ENCODE measurements at places on chromosomes 5 and 9.

GRCh38 chr9:34123682-34124081 is 2.8 kb downstream of the DCAF12 start:
- DNase-seq = no peak

DNA sequence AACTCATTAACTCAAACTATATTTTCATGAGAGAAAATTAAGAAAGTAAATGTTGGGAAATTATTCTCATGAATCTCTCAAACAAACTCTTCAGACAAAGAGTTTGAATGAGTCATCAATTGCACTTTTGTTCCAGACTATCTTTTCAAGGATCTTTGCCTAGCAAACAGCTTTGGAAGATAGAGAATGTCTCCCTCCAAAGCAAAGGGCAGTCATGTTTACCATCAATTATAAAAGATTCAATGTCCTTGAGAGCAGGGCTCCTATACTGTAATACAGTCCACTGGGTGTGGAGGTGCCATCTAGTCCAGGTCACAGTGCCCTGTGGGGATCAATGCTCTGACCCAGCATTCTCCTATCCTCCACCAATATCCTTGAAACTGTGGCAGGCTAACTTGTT is 1429.3 kb downstream of the EFNA5 start:
- DNase-seq = no peak

DNA sequence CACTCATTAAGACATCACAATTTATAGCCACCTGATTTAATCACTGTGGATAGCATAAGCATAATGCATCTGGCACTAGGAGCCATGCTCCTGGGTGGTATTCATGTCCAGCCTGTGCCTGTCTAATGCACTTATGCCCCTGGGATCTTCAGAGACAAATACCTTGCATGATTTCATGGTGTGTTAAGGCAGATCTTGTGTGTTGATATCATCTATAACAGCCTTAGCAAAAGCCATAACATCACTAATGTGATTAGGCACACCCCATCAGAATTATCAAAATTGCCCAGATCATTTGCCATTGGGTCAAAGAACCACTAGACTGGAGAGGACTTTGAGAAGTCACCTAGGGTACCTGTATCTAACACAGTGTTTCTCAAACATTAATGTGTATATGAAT is 43.7 kb upstream of the SELENOP start:
- DNase-seq = no peak

- DNase-seq = no peak
Measured at GRCh38 chr9:76610011-76610352, 151.0 kb downstream of the GCNT1 start.

GRCh38 chr5:113984928-113985327 is 376.9 kb upstream of the KCNN2 start:
- no peak for DNase-seq

- no peak for DNase-seq
Measured at GRCh38 chr9:5188060-5188984, 2.9 kb upstream of the INSL6 start.

GRCh38 chr5:109826426-109826825 is 136.7 kb downstream of the MAN2A1 start:
- no peak for DNase-seq

- DNase-seq = no peak
Measured at GRCh38 chr9:105475302-105475701, 27.5 kb downstream of the FSD1L start.

- DNase-seq = no peak
Measured at GRCh38 chr9:36935332-36935731, 98.7 kb downstream of the PAX5 start.

DNA sequence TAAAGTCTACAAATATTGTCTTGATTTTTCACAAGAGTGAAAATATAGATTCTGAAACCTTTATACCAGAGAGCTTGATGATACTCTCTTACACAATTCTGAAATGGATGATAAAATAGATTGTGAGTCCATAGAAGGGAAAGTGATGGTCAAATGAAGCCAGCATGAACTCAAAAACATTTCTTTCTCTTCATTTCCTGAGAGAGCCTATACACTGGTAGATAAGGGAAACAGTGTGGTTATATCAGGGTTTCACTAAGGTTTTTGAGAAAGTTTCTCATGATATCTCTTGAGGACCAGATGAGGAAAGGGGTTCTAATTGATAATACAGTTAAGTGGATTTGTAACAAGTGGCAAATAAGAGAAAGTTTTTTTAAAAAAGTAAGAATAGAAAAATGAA is 254.1 kb downstream of the PJA2 start:
- no peak for DNase-seq

GRCh38 chr9:68705531-68706362 is 707 bp downstream of the PIP5K1B start:
- DNase-seq = no peak
